Bronchial epithelial cell (primary cell): ENCODE measurements at places on chromosomes 6 and 20.

GRCh38 chr6:74756923-74757322 lies 448.9 kb downstream of the COL12A1 start:
- DNase-seq: no peak

DNA sequence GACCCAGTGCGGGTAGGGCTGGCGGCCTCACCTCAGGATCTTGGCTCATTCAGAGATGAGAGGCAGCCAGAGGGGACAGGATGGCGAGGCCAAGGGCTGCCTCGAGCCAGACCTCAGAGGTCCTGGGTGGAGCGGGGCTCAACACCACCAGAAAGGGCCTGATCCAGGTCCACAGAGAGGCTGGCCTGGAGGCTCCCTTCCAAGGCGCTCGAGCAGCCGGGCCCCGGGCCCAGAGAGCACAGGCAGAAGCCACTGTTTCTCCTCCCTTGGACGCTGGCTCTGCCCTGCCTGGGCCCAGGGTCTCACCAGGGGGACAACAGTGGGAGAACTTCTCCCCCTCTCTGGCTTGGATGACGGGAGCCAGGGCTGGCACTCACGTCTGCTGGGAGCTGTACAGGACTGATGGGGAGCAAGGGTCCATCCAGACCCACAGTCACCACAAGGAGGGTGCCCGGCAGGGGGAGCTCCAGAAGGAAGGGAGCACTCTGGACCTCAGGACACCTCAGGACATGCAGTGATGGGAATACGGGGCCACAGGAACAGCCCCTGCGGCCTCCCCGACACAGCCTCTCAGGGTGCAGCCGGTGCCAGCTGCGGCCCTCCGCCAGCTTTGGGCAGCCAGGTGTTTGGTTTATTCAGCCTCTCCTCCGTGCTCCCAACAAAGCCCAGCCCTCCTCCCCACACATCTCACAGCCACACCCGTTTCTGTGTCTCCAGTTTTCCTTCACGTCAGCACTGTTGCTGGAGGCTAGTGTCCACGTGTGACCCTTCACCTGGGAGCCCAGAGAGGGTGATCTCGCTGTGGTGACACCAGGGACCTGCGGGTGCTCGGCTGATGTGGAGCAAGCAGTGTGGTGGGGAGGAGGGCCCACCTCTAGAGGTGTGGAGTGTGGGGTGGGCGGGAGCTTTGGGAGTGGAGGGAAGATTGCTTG lies 8.7 kb downstream of the RPS21 start:
- no peak for DNase-seq

DNA sequence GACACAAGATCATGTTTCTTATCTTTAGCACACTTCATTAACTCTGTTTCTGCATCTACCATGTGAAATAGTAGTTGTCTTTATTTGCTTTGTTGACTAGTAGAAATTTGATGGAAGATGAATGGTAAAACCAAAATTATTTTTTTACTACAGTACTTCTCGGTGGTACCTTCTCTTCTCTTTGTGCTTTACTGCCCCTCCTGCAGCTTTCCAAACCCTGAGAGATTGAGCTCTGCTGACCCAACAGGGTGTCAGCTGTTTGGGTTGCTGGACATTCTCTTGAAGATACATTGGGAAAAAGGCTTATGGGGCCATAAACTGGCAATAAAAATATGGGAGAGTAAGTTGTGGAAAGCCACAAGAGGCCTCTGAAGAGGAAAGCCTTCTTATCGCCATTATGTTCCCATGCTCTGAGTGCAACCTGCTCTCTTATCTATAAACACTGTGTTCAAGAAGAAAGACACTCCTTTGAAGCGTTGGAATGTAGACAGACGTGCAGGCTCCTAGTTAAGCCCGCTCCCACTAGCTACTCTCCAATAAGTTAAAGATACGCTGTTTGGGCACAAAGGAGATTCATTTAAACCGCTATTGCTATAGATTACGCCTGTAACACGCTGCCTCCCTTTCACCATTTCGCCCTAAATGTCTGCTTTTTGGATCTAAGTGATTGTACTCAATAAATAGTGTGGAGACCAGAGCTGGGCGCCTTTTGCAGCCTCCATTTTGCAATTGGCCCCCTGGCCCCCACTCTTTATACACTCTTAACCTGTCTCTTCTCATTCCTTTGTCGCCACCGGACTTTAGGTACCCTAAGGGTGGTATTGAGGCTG lies 60.1 kb upstream of the PRSS16 start:
- DNase-seq: peak; percentile 11

DNA sequence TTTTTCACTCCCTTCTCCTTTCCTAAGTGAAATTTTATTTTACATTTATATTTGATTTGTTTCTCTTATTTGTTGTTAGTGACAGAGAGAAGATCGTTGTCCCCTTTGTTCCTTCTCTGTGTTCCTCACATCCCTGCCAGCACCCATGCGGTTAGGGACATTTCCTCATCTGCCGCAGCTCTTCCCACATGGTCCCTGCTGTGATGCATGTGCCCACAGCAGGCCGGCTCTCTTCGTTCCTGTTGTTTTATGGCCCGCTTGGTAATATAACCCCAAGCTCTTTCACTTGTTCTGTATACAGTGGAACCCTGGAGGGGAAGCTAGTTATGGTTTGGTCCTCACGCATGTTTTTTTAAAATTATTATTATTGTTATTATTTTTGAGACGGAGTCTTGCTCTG lies 23.6 kb downstream of the DTD1 start:
- DNase-seq: no peak
